ENCODE measurements at places on chromosomes 6 and 20.

DNA sequence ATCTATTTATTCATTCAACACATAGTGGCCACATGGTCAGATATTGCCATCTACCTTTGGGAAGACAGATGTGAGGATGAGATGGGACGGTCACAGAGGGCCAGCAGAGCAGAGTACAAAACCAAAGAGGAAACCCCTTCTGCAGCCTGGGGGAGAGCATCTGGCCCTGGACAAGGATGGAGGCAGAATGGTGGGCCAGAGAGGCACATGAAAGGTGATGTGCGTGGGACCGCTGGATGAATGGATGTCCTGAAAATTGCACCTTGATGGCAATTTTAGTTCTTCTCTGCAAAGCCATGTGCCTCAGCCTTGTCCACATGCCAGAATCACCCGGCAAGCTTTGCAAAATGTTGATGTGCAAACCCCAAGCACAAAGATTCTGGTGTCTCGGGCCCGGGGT is 77.4 kb upstream of the CD93 start:
- no peak for DNase-seq

DNA sequence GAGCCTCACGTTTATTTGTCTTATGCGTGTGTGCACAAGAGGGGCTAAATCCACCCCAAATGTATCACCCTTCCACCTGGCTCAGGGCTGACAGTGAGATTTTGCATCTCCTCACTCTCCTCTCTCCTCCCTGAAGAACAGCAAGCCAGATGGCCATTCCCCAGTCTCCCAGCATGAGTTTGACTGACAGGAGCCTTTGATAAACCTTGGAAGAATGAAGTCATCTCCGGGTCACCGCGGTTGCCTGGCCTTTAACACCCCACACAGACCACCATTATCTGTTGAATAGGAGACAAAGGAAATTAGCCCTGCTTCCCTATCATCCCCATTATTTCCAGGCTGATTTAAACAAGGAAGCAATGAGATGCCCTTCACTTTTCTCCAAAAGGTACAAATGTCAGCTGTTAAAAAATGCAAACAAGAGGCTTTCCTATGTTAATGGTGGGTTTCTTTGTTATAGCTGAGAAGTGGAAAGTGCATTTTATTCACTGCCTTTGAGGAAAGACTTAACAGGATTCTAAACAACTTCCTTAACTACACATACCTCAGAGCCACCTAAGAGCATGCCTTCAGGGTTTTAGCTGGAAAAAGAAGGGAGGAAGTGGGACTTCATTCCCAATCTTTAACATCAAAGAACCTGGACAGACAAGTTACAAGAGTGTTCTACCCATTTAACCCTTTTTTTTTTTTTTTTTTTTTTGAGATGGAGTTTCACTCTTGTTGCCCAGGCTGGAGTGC is 524.8 kb upstream of the ID4 start:
- no peak for DNase-seq

GRCh38 chr20:58478141-58478805 is 36.9 kb downstream of the APCDD1L start:
- DNase-seq = no peak

DNA sequence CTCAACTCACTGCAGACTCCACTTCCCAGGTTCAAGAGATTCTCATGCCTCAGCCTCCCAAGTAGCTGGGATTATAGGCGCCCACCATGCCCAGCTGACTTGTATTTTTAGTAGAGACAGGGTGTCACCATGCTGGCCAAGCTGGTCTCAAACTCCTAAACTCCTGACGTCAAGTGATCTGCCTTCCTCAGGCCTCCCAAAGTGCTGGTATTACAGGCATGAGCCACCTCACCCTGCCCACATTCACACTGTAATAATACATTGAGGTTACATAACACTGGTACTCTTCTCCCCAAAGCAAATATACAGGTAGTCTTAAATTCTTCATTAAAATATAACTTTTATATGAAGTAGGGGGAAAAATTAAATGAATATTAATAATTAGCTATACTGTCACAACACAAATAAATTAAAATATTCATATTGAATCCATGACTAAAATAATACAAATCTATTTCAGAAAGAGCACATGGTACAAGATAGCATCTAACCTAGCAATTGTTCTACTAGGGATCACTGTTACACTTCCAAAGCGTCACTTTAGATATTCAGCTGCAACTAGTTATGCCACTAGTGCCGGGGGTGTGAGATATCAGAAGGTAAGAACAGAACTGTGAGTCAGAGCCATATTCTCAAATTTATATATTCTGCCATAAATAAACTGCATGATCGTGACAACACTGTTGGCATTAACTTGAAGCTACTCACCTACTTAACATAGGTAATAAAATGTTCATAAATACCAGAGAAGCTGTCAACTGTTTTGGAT is 169.1 kb upstream of the SHLD1 start:
- no peak for DNase-seq

All from left cardiac atrium (tissue), 4 donors.